ENCODE measurements at places on chromosomes 3 and 15.

DNA sequence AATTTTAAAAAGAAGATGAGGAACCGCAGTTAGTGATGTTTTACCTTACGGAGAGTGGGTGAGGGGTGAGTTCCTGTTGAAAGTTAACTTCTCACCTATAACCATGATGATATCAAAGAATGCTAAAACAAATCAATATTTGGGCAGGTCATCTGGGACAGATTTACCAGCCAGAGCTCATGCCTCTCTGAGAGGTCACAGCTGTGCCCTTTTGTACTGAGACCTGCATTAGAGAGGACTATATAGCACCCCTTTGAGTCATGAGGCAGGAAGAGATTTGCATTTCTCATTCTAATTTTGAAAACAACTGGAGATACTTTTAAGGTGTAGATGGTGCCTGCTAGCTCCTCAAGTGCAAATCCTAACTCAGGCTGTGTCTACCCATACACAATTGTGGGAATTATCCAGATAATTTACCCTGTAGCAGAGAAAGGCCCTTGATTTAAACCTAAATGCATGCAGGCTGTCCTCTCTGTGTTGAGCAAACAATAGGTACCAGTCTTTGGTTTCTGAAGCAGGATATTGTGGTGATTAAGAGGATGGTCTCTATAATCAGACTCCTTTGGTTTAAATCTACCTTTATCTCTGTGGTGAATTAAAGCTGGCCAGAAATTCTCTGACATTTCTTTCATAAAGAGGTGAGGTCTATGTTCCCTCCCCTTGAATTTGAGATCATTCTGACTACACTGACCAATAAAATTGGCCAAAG is 5.8 kb upstream of the TM4SF4 start:
- no peak for DNase-seq

DNA sequence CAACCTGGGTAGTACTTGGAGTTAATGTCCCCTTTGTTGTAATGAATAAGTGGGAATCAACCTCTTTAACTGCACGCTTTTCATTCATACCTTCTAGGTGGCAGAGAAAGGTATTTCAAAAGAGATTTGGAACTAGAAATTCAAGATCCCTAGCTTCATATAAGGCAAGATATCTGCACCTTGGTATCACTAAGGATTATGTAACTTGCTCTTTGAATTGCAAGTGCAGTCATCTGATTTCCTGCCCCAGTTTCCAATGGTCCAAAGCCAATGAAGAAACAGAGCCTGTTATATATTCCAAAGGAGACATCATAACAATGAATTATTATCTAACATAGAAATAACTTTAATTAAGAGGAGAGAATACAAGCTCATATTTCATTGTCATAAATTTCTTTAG is 54.8 kb upstream of the CMSS1 start:
- no peak for DNase-seq

DNA sequence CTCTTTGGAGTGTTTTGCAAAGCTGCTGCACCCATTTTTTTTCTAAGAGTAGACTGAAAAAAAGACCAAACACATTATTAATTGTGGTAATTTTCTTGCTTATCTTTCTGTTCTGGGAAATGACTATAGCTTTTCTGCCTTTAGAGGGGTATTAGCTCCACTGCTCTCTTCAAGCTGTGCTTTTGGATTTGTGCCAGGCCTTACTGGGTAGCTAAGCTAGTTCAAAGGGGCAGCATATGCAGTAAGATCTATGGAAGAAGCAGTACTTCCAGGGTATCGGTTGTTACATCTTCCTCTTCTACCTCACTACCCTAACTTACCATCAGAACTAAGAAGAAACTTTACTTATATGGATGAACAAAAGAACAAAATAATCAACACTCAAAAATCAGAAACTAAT is 28.7 kb upstream of the ARIH1 start:
- no peak for DNase-seq

GRCh38 chr15:37080261-37080921 is 20.0 kb downstream of the MEIS2 start:
- DNase-seq: no peak

DNA sequence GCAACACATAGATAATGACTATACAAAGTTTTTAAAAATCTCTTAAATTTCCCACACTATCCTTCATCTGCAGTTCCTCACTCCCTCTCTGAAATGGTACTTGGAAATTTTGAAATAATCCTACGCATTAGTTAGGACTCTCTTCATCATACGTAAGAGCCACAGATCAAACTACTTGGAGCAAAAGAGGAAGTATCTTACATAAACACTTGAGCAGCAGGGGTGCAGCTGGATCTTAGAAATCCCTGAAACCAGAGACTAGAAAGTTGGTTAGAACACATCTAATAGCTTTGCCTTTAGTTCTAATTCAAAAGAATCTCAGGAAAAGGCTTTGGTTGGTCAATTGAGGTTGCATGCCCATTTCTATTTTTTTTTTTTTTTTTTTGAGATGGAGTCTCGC is 38.8 kb upstream of the ZNF445 start:
- no peak for DNase-seq

GRCh38 chr3:9915254-9916141 is 1.4 kb upstream of the IL17RC start:
- peak; percentile 54 for DNase-seq

DNA sequence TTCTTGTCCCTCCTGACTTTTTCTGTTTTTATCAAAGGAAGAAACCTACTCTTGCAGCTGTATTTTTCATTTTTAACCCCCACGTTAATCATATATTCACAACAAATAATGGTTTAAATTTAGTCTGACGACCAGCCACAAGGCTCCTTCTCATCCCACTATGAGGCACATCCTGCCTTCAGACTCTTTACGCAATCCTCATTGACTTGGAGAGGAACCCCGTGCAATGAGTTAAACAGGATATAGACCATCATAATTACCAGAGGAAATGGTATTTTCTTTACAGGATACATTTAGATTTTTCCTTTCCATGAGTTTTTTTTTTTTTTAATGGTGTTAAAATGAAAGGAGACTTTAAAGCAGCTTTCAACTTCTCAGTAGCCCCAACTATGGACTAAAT is 68.5 kb downstream of the WWTR1 start:
- DNase-seq: no peak

DNA sequence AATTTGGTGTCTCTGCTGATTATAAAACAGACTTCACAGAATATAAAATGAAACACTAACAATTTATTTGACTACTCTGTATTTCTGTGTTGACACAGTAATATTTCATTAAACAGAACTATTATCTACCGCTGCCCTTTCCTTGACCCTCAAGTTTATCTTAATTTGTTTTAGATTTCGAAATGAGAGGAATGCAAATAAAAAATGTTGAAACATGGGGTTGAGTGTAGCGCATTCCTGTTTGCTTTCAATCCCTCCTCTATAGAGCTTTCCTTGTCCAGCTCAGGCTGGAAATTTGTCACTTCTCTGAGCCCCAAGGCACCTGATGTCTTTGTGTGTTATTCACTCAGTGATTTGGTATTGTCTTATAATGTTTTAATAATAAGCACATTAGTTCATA is 550.2 kb downstream of the ZBBX start:
- DNase-seq: no peak

GRCh38 chr3:66481071-66482017 is 19.5 kb downstream of the LRIG1 start:
- no peak for DNase-seq

GRCh38 chr3:33131331-33132018 is 17.7 kb downstream of the CRTAP start:
- DNase-seq: no peak

DNA sequence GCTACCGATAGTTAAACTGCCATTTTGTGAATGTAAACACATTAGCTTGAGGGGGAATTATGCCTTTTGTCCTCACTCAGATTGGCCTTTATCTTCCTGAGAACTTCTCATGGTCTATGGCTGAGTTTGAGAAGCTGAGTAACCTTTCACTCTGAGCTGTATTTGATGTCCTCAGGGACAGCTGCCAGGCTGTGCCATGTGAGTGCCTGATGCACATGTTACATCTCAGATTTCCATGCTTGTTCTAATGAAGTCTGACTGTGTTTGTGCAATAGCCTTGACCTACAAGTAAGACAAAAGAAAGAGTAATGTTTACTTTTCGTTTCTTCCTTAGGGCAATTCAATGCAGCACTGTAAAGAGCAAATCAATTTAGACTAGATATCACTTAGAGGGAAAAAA is 44.1 kb upstream of the ARL6 start:
- DNase-seq: no peak

- DNase-seq: no peak
Observed at GRCh38 chr3:4231041-4231440, 72.1 kb upstream of the SETMAR start.

DNA sequence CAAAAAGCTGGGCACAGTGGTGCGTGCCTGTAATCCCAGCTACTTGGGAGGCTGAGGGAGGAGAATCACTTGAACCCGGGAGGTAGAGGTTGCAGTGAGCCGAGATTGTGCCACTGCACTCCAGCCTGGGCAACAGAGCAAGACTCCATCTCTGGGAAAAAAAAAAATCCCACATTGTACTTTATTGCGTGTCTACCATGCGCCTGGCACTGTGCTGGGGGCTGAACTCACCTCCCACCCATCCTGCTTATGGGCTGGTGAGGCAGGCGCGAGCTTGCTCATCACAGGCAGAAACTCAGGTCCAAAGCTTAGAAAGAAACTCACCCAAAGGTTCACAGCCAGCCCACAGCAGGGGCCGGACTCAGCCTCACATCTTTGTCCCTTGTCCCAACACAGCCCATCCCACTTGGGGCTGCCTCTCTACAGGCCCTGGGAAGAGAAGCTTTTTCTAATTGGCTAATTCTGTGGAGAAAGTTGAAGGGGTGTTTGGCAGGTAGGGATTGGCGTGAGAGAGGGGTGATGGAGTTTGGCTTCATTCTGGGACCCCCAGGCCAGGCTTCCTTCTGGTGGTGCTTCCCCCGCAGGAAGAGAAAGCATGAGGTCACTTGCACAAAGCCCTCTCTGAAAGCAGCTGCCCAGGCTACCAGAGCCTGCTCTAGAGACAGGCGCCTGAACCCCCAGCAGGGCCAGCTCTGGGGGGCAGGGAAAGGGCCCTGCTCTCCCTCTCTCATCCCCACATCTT is 122.6 kb upstream of the SMAD3 start:
- DNase-seq: no peak

- DNase-seq: no peak
Observed at GRCh38 chr3:66083096-66083678, 44.5 kb upstream of the MAGI1 start.

DNA sequence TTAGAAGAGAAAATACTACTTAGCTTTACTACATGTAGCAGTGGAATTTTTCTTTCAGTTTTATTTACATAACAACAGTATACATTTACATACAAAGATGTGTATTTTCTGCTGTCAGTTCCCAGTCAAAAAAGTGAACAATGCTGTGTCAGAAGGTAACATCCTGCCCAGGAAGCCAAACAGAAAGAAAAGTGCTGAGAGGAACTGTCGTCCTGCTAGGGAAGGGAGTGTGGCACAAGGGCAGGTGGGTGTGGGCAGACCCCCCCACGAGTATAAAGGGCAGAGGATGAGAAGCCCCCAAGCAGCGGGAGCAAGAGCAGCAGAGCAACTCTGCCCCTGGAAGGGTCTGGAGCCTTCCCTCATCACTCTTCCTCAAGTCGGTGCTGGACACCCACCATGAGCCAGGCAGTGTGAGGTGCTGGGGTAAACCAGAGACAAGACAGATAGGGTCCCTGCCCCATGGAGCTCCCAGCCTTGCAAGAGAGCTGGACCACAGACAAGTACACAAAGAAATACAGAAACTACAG is 39.7 kb downstream of the TBC1D2B start:
- no peak for DNase-seq

DNA sequence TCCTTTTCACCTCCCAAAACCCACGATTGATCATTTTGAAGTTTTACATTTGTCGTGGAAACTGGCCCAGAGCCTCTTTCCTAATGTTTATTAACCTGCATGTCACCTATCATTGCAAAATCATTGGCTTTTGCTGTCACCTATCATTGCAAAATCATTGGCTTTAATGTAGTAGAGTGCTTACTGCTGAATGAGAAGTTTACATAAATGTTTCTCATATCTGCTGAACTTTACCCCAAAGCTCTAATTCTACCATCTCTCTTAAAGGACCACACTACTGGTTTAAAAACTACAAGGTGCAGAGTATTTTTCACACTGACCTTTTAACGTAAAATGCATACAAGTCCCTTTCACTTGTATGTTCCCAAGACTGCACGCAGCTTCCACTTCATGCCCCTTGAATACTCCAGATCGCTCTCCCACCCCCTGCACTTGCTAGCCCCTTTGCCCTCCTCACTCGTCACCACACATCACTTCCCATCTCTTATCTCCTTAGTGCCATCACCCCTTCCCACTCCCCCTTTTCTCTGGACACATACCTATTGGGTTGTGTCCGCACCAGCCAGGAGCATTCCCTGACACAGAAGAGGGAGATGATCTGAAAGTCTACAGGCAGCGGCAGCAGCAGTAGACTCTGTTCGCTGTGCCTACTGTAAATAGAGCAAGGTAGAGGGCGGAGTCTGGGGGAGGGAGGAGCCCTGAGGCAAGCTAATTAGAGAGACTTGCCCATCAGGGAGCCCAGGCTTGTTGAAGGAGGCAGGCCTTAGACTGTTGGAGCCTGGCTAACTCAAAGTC is 30.2 kb upstream of the ATOSA start:
- no peak for DNase-seq

DNA sequence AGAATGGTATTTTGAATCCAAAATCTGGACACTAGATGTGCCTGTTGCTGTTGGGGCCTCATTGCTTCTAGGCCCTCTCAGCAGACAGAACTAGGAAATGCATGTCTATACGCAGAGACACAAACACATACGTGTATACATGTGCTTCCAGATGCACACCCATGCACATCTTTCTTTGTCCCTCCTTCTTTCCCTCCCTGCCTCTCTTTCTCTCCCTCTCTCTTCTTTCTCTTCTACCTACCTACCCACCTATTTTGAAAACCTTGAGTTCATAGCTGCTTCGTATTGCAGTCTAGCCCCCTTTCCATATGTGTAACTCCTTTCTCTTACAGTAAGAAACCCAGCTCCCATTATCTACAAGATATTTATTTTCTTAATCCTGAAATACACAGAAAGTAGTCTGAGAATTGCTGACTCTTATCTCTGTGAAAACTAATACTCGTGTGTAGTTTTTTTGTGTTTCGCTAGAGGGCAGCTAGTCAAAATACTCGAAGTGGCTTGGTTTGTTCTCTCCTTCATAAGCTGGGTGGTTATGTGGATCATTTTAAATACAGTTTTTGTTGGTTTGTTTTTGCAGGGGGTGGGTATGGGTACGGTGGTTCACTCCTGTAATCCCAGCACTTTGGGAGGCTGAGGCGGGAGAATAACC is 18.5 kb downstream of the RPL32 start:
- DNase-seq: no peak

GRCh38 chr15:98896802-98897732 is 110.5 kb downstream of the PGPEP1L start:
- no peak for DNase-seq

DNA sequence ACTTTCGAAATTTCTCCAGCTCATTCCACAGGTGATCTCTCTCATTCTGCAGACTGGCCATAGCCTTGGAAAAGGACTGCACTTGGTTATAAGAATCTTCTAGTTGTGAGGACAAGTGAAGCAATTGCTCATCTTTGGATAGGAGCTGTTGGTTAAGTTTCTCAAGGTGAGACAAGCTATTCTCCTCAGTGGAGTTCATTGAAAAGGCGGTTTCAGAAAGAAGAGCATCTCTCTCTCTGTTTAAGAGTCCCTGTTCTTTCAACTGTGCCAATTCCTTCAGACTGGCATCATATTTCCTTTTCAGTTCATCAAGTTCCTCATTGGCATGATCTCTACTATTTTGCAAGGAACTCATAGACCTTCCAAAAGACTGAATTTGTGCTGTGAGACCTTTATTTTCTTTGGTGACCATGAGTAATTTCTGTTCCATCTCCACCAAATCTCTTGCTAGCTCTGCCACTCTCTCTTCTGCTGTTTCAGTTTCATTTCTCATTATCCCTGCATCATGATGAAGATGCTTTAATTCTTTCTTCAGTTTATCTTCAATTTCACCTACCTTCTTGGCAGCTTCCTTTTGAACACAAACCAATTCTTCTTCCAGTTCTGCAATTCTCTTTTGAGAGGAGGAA is 30.2 kb upstream of the HCLS1 start:
- no peak for DNase-seq
